Stimulated activated CD4-positive, alpha-beta T cell treated with anti-CD3 and anti-CD28 coated beads, Interleukin-12 subunit alpha, Interleukin-12 subunit beta, amount 100 ng/mL, for 24 hours (primary cell): ENCODE measurements at places on chromosomes 6 and 20.

- no peak for DNase-seq
Measured at GRCh38 chr20:48096212-48096875, 311.1 kb upstream of the SULF2 start.

DNA sequence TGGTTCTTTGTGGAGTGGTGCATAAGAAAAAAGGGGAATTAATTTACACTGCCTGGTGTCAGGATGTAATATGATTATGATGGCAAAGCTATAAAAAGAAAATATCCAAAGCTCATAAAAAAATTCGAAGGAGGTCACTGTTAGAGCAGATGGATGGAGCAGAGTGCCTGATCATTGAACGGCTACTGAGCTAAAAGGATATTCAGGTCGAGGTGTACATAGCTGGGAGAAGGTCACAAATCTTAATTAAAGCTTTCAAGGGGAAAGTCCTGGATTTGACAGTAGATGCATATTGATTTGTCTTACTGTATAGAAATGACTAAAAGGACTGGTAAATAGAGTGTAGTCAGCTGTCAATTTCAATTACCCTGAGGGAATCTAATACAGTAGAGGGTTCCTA lies 84.4 kb downstream of the PKIB start:
- DNase-seq, result no peak

DNA sequence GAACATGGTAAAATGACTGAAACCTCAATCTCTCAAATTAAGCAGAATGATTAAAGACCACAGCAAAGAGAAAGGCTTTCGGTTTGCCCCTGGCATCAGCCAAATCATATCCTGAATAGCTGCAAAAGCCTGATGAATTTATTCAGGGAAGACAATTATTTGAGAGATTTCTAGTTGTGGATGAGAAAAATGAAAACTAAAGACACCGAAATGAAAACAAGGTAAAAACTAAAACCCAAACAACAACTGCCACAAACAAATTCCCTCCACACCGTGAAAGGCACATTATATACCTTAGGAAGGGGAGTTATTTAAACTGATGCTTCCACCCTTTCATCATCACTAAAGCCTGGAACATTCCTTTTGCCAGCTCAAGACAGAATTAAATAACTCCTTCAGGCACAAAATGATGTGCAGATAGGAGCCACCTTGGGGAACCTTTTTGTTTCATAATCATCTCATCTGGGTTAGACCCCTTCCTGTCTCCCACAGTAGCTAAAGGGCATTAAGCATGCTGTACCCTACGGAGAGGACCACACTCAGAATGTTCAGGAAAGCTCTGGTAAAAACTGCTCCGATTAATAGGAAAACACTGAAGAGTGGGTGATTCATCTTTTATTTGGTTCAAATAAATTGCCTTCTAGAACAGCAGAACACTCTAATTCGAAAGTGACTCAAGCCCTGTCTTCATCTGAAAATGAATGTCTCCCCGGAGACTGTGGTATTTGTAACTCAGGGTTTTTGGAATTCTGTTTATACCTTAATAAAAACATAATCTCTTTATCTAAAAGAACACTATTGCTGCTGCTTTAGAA lies 9.1 kb upstream of the ANKRD60 start:
- no peak for DNase-seq

DNA sequence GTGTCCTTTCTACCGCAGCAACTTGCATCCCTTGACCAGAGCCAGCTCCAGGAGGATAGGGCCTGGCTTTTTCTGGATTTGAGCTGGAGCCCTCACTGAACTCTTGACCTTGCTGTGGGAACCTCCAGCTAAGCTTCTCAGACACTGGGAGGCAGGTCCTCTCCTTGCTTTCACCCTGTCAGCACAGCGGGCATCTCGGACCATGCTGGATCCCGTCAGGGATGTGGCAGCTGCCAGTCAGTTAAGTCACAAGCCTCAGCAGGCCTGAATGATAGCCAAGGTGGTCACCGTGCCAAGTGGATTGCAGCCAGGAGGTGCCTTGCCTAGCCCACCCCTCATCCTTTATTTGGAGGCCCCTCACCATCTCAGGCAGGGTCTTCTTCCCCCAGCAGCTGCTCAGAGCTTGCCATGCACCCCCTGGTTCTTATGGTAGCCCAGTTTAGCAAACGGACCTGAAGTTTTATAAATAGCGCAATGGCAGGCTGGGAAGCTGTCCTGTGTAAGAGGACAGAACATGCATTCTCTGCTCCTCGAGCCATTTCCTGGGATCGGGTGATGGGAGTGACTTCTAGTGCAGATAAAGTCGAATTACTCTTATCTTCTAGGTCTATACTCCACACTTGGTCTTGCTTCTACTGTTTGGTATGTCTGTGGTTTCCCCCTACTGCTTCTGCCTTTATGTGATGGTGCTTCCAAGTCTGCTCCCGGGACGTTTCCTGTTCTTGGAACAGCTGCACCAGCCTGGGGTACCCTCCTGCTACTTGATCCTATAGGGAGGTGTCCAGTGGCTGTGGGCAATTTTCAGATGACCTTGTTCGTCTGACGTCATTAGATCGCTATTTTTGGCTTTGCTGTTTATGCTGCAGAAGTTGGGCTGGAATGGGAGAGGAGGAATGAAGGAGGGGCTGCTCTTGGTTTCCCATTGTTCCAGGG lies 7.1 kb upstream of the MYLK2 start:
- DNase-seq, result no peak

DNA sequence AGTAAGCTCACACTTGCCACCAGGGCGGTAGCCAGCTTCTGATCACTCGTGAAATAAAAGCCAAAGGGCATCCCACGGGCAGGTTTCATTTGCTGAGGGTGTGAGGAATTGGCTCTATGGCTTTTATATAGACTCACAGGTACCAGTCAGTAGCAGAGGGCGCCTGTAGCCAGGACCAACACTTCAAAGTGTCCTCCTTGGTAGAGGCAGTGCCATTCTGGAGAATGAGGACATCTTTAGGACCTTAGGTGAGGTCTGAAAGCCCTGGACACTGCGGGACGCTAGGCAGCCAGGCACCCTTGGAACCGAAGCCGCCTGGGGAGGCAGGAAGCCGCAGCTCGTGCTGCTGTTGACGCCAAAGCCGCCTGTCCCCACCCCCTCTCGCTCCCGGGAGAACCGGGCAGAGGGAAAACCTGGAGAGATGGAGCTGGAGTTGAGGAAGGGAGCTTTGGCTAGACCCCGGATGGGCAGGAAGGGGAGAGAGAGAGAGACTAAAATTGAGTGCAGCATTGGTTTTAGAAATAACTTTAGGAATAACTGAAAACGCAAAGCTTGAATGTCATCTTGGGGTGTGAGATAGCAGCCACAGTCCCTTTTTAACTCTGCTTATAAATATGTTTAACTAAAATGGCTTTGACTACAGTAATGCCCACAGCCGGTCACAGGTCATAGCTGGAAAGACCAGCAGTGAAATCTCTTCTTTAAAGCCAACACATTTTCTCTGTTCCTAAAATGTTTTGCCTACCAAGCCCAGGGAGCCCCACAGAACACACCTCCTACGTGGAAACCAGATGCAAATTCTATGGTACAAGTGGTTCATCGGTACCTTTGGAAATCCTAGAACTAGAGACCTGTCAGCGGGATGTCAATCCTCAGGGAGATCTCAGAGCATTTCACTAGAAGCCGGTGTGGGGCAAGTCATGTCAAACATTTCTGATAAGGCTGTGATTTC lies 128.5 kb upstream of the CDYL start:
- DNase-seq, result no peak

DNA sequence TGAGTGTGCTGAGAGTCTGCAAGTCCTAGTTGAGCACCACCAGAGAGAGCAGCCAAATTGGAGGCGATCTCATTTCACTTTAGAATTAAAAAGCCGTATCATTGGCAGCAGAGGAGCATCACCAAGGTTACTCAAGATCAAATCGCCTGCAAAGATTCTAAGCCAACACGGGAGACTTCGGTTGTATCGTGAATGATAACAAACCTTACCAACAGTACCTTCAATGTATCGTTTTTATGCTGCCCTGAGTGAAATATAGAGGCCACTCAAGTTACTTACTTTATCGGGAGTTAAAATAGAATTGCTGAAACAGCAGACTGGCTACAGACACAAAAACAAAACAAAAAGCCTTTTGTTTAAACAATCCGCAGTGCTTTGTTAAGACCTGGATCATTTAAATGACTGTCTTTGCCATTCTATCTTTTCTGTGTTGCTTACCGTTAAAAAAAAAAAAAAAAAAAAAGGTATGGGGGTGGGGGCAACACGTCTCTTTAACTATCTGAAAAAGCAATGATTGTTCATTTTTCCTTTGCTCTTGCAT lies 14.2 kb downstream of the NHSL1 start:
- DNase-seq, result no peak

DNA sequence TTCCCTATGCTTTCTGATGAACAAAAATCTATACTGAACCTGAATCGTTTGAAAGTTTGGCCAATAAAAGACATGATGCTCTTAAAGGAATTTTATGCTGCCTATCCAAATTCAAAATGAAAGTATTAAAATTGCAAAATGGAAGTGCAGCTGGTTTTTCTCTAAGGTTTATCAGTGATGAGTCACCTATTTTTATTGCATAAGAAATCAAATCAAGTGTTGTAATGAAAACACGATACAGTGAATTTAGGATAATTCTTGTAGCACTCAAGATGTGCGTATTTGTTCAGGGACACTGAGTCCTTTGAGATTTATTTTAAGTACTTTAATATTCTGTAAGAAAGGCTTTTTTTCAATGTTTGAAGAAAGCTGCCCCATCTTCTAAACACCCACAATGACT lies 409.5 kb downstream of the ADGRB3 start:
- no peak for DNase-seq

DNA sequence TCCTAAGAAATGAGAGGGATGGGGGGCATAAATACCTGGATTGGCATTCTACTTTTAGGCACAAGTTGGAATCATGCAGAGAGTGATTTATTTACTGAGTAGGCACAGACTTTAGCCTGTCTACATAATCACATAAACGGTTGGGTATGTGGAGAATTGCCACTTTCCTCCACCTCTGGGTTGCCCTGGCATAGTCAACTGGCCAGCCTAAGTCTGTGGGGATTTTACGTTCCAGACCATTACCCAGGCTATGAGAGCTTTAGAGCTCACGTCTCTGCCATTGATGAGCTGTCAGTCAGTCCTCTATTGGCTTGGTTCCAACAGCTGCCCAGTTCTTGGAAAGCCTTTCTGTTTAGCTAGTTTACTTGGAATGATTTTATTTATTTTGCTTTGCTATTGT lies 5.0 kb upstream of the BHLHE23 start:
- DNase-seq, result no peak

DNA sequence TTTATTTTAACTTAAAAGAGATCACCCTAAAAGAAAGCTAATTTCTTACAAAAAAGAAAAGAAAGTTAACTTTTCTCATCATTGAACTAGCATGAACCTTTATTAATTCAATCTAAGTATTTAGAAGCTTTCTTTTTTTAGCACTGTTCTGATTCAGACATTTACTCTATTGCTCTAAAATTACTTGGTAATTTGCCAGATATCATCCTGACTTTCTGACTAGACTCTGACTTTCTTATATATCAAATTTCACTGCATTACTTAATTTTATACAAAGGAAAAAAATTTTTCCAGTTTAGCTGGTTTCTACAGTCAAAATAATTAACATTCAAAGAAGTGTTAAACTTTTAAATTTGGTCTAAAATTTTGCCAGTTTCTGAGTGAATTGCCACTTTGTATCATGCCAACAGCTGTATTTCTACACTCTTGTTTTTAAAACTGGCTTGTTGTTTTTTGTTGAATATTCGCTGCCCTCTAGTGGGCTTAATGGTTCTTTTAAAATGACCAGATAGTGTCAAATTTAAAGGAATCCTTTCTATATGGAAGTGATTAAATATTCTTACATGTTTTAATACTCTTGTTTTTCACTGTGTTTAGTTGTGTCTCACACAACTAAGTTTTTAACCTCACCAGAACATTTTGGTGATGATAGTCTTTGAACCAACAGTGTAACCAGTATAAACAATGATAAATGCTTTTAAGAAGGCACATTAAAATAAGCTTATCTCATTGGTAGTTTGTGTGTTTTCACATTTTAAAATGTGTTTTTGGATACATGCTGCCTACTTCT lies 102.0 kb downstream of the POPDC3 start:
- DNase-seq, result no peak

GRCh38 chr6:378958-379409 lies 12.6 kb upstream of the IRF4 start:
- DNase-seq, result no peak

DNA sequence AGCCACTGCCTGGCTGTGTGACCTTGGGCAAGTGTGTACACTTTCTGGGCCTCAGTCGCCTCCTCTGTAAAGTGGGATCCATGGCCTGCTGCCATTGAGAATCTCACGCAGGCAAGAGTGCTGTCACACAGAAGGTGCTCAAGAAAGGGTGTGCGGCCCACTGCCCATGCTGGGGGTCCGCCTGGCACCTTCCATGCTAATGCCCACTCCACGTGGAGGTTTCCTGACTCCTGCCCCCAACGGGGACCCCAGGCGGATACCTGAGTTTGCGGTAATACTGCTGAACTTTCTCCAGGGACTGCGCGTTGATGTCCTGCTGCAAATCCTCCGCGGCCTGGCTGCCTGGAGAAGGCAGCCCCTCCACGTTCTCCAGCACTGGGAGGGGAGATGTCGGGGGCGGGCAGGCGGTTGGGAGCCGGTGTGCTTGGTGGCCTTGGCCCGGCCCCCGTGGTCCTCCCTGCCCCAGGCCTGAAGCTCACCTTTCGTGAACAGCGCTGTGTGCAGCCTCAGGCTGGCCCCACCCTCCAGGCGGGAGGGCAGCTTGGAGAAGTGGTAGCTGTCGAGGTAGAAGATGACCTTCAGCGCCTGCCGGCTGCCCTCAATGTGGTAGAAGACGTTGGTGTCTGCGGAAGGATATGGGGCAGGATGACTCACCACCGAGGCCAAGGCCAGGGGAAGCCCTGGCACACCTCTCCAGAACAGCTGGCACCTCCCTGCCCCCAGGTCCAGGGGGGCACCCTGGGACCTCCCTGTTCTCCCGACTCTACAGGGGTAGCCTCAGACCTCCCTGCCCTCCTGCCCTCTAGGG lies 195.6 kb downstream of the PREX1 start:
- DNase-seq, result no peak

DNA sequence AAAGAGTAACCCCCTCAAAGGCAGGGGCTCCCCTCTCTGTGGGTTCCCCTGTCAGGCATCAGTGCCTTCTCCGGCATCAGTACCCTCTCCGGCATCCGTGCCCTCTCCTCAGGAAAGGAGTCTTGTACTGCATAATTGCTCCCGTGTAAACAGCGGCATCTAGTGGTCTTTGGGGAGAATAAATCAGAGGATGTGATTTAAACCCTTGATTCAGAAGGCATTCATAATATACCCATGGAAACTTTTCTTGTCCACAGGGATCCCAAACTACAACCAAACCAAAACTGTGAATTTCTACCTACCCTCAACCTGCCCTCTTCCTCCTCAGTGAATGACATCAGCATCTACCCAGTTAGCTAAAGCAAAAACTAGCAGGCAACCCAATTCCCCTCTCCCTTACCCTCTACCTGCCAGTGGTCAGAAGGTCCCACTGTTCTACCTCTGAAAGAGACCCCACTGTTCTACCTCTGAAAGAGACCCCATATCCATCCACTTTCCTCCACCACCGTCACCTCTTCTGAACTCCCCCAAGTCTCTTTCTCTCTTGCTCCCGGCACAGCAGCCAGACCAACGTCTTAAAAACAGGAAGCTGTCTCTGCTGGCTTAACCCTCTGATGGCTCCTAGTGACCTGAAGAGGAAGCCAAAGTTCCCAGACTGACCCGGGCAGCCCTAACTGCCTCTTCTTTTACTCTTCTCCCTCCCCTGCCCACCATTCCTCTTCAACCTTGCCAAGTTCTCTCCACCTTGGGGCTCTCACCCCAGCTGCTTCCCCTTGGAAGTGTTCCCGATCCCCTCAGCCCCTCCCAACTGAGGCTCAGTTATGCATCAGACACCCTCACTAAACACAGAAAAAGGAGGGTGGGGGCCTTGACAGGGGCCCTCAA lies 27.2 kb downstream of the UBE2V1 start:
- DNase-seq, result no peak
